Esophagus mucosa (tissue), 1 donor: ENCODE measurements at places on chromosomes 6 and 20.

- no peak for ATAC-seq
Measured at GRCh38 chr6:101011186-101011585, 130.1 kb upstream of the ASCC3 start.

DNA sequence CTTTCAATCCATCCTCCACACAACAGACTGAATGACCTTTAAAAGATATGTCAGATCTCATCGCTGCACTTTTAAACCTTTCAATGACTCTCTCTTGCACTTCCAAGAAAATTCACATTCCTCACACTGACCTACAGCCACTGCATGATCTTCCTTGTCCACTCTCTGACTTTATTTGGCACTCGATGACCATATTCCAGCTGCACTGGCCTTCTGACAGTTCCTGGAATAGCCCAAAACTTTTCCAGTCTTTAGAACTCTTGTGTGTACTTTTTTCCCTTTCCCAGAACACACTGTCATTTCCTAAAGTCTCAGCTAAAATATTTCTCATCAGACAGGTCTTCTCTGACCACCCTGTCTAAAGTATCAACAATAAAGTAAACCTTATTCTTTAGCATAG, 174.6 kb downstream of the ADGRG6 start:
- ATAC-seq, result no peak

GRCh38 chr20:17811628-17811965, 111.8 kb downstream of the BANF2 start:
- no peak for ATAC-seq

GRCh38 chr6:56004426-56004825, 129.0 kb upstream of the BMP5 start:
- ATAC-seq, result no peak

GRCh38 chr20:21189761-21190523, 64.1 kb downstream of the KIZ start:
- no peak for ATAC-seq
